Activated naive CD8-positive, alpha-beta T cell treated with anti-CD3 and anti-CD28 coated beads, Interleukin-2, amount 10 ng/mL, durations not matched to agents 7 days and 5 days (primary cell): ENCODE measurements at places on chromosomes 16 and 17.
A peak's percentile ranks its signal among the peaks of the same experiment; 100 is the strongest.

DNA sequence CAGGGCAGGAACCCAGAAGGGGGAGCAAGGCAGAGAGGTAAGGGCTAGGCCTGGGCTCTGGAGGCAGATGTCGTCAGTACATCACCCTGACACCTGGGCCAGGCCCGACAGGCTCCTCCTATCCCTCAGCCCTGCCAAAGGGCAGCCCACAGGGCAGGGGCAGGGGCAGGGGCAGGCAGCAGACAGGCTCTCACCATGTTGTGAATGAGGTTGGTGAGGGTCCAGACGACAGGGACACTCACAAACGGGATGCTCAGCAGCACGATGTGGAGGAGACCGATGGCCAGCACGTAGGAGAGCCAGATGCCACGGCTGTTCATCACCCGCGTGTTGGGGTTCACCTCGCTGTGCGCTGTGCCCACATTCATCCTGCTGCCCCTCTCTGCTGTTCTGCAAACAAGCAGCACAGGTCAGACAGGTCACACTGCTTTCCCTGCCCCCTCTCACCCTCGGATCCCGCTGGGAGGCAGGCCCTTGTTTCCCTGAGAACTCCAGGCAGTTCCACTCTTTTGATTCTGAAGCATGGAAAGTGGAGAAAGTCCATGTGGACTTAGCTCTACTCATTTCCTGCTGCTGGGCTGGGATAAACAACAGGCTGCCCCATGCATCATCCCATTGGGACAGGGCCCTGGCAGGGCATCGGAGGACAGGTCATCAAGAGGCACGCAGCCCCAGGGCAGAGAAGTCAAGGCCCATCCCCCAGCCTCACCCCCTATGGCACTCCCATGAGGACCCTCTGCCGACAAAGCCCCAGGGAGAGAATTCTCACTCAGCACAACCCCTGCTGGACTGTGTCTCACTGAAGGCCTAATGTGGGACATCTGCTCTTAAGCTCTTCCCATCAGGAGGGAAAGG lies 3.3 kb downstream of the ORMDL3 start:
- no peak for DNase-seq

GRCh38 chr16:67415872-67416793 lies at the start of gene ZDHHC1:
Gene ZDHHC1 (minus strand): TSS chr16:67416477. CDS start chr16:67407775, 8,702 bp downstream.
- peak; percentile 78 for DNase-seq

DNA sequence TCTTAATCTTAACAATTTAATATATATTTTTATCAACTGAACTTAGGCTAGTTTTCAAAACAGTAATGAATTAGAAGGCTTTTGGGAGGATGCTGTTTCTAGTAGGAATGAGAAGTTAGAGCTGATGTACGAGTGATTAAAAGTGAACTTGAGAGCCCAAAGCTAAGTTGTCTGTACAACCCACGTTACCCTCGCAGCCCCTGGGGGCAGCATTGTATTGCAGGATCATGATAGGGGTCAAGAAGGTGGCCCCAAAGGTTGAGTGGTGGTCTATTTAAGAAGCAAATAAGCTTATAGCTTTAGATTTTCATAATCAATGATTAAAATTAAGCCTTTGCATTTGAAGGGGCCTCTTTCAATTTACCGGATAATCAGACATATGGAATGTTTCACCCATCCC lies 33.7 kb upstream of the ALDH3A2 start:
- DNase-seq = no peak

GRCh38 chr16:4098501-4098900 lies 17.7 kb downstream of the ADCY9 start:
- DNase-seq = no peak

DNA sequence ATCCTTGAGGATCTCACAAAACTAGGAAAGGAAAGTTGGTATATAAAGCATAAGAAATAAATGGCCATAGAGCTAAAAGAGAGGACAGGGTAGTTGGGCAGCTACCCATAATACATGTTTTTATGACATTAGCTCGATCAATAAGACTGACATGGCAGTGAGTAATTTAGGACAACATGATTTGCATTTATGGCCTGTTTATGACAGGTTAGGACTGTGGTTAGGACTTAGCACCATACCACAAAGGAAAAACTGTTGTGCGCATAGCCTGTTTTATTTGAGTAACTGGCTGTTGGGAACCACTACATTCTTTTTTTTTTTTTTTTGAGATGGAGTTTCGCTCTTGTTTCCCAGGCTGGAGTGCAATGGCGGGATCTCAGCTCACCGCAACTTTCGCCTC lies 18.0 kb upstream of the TRIM37 start:
- DNase-seq = no peak

- no peak for DNase-seq
Measured at GRCh38 chr17:55121268-55121667, 143.5 kb upstream of the HLF start.

- DNase-seq = peak; percentile 71
Measured at GRCh38 chr17:27544350-27545131, 86.4 kb upstream of the LGALS9 start.

GRCh38 chr17:19002805-19003542 lies 1.6 kb downstream of the FAM83G start:
- DNase-seq = no peak

GRCh38 chr16:71956486-71956885 lies 43.7 kb downstream of the PKD1L3 start:
- no peak for DNase-seq

GRCh38 chr16:65121870-65122723 lies at the start of gene CDH11:
Gene CDH11 (minus strand): TSS chr16:65122063. CDS start chr16:65004869, 117,194 bp downstream.
- peak; percentile 25 for DNase-seq
